ENCODE measurements at places on chromosomes 7 and 10.

- no peak for DNase-seq
Measured at GRCh38 chr7:37491919-37492694, 43.4 kb upstream of the ELMO1 start.

DNA sequence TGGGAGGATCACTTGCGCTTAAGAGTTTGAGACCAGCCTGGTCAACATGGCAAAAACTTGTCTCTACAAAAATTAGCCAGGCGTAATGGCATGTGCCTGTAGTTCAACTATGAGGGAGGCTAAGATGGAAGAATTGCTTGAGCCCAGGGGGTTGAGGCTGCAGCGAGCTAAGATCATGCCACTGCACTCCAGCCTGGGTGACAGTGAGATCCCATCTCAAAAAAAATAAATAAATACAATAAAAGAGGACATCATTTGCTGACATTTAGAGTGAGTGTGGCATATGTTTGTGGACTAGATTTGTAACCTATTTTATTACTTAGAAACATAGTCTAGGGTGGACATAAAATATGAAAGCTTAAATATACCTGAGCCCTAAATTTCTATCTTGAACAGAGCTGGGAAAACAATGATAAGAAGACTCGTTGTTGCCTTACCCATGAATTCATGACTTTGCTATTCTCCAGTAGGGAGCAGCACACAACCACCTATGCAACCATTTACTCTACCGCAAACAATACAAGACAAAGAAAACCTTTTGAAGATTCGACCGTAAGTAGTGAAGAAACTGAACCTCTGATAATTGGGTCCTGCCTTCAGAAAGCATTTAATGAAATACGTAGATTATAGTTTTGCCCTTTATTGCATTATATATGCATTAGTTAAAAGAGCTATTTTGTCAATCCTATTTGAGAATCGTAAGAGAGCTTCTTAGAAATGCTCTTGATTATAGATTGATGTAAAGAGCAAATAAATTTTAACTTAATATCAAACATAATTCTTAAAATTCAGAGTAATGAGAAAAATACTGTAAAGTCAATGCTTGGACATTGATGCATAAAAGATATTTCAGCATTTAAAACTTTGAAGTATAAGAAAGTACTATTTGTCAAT is 83.5 kb downstream of the GNAT3 start:
- DNase-seq, result no peak

DNA sequence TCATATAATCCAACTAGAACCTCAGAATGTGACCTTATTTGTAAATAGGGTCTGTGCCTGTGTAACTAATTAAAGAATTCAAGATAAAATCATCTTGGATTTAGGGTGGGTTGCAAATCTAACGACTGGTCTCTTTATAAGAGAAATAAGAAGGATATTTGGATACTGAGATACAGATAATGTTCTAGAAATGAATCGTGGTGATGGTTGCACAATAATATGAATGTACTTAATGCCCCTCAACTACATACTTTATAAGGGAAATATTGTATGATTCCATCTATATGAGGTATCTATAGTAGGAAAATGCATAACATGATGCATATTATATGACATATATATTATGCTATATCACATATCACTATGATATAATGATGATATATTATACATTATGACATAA is 265.7 kb downstream of the SEMA3D start:
- no peak for DNase-seq

- no peak for DNase-seq
Measured at GRCh38 chr10:80122110-80122710, 10.3 kb upstream of the PLAC9 start.

DNA sequence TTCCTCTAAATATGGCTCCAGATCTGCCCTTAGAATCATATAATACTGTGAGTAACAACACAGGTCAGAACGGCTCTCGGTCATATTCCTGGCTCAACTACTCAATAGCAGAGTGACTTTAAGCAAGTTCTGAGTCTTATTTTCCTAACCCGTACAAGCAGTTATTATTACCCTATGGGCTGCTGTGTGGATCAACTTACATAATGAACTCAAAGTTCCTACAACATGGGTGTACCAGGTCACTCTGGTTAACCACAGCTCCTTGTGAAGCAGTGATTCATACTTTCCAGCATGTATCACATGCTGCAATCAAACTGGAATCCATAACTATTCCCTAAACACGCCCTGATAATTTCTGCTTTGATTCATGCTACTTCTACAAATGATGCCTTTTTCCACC is 107.3 kb downstream of the LRRN3 start:
- DNase-seq, result no peak

GRCh38 chr10:27223964-27224363 is 16.6 kb downstream of the ACBD5 start:
- peak; percentile 5 for DNase-seq

Data from thymus (tissue), 14 donors.